ENCODE measurements at places on chromosomes 12 and 14.

- no peak for DNase-seq
Observed at GRCh38 chr12:63905544-63905943, 61.0 kb downstream of the SRGAP1 start.

GRCh38 chr14:34498684-34499412 is 36.8 kb upstream of the SPTSSA start:
- DNase-seq, result no peak

DNA sequence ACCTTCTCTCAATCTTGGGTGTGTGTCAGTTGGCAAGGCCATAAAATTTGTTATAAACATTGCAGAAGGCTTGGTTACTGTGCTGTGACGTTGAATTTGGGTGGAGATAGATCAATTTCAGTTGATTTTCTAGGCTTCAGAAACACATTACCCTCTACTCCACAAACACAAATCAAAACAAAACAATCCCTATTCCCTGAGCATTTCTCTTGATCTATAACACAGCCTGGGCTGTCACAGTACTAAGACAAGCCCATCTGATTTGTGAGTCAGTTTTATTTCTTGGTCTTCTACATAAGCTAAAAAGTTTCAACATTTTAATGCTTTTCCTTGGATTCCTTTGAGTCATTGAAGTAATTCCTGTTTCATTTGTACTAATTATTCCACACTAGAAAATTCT is 79.8 kb downstream of the PTPN11 start:
- DNase-seq, result no peak

GRCh38 chr14:61484031-61484430 is 162.7 kb downstream of the PRKCH start:
- no peak for DNase-seq

GRCh38 chr12:47740606-47741339 is 15.5 kb upstream of the ENDOU start:
- no peak for DNase-seq

- peak; percentile 67 for DNase-seq
Observed at GRCh38 chr12:55721601-55722213, 1.5 kb downstream of the RDH5 start.

Measured in psoas muscle (tissue), 8 donors.